ENCODE measurements at places on chromosomes 2 and 18.

- DNase-seq, result no peak
These were observed 31.2 kb upstream of the METAP1D start for GRCh38 chr2:171968509-171968908.

GRCh38 chr2:72347081-72347480 is 199.4 kb upstream of the CYP26B1 start:
- DNase-seq, result no peak

DNA sequence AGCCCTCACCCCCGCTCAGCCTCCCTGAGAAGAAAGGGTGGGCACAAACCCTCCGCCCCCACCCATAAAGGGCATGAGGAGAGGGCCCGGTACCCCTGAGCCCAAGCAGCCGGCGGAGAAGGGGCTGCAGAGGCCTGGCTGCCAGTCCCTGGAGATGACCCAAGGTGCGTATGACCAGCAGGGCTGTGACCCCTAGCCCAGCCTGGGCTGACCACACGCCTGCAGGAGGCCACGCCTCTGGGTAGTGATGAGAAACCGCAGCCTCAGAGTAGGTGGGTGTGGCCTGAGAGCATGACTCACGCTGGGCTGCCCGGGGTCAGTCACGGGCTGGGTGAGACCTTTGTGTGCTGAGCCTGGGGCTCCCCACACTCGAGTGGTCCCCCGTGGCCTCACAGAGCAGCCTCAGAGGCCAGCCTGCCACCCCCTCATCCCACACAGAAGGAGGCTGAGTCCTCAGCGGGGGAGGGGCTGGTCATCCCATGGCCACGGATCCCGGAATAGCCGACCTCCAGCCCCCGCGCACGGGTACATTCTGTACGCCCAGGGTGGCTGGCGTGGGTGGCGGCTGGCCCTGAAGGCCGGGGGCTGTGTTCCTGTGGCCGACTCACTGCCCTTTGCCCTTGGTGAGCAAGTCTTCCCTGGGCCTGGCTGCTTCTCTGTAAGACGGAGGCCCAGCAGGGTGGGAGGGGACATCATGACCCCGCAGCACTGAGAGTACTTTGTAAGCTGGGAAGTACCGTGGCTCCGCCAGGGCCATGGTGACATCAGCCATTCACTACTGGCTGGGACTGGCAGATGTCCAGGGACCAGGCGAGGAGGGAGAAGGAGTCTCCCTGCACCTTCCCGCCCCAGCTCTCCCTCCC is 110.8 kb upstream of the OTOS start:
- peak; percentile 94 for DNase-seq

- DNase-seq, result no peak
These were observed 158.9 kb upstream of the BOD1L2 start for GRCh38 chr18:56988022-56988421.

DNA sequence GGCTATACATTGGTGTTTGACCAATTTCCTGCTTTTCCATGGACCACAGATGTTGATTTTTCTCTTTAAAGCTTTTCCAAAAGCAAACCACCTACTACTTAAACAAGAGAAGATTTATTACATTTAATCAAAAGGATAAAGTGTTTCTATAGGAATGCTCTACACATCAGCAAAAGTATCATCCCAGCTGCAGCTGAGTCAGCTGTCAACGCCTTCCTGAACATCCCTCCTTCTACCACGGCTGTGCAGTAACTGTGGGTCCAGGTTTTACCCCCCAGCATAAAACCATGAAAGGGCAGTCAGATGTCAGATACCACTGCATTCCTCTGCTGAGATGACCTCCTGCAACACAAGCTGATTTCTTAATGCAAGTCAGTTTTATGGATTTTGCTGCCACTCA is 524.5 kb upstream of the MEX3C start:
- no peak for DNase-seq

DNA sequence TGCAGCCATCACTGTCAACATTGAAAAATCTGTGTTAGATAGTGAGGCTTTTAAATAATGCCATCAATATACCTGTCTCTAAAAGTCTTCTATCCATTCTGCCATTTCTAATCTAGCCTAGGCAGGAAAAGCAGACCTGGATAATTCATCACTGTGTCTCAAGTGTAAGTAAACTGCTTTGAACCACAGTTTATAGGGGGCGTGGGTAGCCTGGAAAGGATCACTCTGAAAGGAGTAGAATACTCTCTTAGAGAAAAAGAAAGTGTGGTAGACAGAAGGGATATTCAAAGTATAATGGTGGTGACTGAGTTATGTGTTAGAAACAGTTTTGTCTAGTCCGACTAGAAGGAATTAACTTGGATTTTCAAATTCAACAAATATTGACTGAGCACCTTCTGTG is 40.8 kb downstream of the CERS6 start:
- no peak for DNase-seq

DNA sequence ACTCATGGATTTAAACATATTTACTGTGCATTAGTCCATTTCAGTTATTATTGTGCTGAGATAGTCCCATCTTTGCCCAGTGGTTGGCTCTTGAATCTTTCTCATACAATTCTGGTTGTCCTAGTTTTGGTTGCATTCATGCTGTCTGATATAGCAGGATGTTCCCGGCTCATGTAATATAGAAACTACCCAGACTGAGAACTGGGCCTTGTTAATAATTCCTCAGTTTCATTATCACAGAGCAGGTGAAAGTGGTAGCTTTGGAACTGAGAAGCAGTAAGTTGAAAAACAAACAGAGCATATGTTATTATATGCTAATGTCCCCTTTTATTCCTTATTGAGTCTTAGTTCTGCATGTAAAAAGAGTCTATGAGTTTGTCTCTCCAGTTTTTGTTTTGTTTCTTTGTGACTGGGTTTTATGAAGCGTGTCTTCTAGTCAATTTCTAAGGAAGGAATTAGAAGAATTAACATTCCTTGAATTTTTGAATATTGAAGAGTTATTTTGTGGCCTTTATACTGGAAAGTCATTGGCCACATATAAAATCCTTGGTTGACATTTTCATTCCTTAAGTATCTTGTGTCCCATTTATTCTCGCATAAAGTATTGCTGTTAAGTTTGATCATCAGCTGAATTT is 43.3 kb downstream of the EIF5B start:
- no peak for DNase-seq

- no peak for DNase-seq
These were observed 296.2 kb upstream of the SMIM21 start for GRCh38 chr18:75723521-75724340.

DNA sequence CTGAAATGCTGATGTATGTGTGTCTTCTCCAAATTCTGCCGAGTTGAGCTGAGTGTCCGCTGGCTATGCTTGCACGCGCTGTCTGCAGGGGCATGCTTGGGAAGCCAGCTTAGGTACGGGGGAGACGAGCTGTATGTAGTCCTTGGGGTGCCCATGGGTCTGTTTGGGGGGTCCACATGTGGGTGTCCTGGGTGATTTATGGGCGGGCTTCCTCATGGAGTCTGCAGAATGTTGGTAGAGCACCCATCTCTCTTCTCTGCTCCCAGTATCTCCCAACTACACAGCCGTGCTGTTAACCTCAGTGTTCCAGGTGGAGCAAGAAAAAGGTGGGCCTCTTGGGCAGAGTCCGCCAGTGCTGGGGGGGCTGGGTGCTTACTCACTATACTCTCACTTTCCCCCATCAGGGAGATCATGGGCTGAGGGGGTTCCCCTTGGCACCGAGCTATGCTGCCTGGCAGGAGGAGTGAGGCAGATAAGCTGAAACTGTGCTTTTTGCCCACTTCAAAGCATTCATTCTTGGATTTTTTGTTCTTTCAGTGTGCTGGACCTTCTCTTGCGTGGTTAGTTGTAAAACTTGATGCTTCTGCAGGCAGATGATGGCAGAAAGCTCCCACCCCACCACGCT is 128.2 kb upstream of the ALKAL2 start:
- DNase-seq, result no peak

All from foreskin fibroblast (primary cell).